Activated CD8-positive, alpha-beta memory T cell treated with anti-CD3 and anti-CD28 coated beads for 4 hours (primary cell): ENCODE measurements at places on chromosomes 6 and 20.

DNA sequence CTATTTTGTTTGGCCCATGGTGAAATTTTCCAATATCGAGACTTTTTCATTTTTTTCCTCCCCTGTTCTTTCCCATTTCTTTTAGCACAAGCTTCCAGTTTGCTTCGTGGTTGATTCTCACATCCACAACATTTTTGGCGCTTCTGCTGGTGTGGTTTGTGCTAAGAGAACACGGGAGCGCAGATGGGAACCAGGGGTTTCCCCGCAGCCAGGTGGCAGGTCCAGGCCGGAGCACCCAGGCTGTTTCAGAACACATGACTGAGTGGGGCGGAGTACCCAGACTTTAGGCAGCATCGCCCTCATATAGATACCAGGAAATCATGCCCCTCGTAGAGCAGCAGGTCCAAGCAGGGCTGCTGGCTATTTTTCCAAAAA is 58.0 kb downstream of the SYTL3 start:
- DNase-seq: no peak

DNA sequence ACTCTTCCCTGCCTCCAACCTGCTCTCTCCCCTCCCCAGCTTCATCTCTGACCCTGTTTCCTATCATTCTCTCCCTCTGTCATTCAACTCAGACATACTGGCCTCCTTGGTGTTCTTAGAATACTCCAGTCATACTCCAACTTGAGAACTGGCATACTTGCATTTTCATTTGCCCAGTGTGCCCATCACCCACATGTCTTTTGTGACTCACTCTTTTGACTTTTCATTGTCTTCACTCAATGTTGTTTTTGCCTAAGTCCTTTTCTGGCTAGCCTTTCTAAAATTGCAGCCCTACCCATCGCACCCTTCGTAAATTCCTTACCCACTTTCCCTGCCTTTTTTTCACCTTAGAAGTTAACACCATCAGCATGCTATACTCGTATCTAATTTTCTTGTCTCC is 77.0 kb upstream of the CD2AP start:
- DNase-seq: no peak

- no peak for DNase-seq
These were observed 49.1 kb upstream of the PTPRT start for GRCh38 chr20:43238833-43239232.

GRCh38 chr20:64042054-64042781 is 6.2 kb downstream of the C20orf204 start:
- no peak for DNase-seq

GRCh38 chr6:154509421-154510143 is 903 bp downstream of the CNKSR3 start:
- no peak for DNase-seq

DNA sequence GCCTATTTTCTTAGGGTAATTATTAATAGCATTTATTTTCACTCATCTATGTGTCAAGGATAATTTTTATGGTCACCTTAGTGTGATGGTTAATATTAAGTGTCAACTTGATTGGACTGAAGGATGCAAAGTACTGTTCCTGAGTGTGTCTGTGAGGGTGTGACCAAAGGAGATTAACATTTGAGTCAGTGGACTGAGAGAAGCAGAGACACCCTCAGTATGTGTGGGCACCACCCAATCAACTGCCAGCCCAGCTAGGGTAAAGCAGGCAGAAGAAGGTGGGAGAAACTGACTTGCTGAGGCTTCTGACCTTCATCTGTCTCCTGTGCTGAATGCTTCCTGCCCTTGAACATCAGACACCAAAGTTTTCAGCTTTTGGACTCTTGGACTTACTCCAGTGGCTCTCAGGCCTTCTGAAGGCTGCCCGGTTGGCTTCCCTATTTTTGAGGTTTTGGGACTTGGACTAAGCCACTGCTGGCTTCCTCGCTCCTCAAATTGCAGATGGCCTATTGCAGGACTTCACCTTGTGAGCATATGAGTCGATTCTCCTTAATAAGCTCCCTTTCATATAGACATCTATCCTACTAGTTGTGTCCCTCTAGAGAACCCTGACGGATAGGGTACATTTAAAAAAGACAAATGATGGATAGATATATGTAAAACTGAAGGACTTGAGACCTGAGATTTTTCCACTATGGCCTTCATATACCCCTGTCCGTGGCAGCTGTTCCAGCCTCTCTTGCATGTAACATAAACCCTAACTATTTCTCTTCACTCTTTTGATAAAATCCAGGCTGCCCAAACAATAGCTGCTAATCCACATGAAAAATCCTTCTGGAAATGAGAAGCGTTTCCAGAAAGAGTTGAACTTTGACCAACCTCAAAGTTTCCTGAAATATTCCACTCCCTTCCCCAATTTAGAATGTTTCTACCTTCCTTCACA is 62.1 kb upstream of the RGS17 start:
- DNase-seq: no peak

GRCh38 chr6:116036075-116036773 is 24.5 kb downstream of the FRK start:
- no peak for DNase-seq

GRCh38 chr20:20663841-20664240 is 48.6 kb downstream of the RALGAPA2 start:
- no peak for DNase-seq

GRCh38 chr6:154901876-154902552 is 93.1 kb upstream of the TIAM2 start:
- DNase-seq: no peak

DNA sequence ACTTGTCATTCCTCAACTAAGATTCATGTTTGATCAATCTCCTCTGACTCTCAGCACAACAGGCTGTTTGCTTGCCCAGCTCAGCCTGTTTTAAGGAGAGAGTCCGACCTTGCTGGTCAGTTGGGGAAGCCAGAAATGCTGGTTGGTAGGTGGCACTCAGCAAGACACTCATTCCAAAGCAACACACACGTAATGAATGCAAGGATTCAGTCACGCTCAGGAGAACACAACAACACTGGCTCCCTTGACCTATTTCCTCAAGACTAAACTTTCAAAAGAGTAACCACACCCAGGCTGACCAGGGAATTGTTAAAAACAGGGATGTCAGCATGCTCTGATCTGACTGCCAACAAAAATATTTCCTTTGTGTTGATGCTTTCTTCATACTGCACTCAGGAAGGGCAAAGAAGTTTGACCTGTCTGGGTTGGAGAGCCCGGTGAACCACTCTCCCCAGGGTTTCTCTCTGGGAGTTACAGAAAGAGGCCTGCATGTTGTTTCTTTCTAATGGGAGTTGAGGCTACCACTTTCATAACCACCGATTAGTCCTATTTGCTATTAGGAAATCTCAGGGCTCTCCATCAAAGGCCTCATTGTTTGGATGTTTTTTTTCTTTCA is 25.6 kb upstream of the PREP start:
- DNase-seq: no peak
